Hippocampal formation (tissue), 2 donors: ENCODE measurements at places on chromosomes 11 and 22.

DNA sequence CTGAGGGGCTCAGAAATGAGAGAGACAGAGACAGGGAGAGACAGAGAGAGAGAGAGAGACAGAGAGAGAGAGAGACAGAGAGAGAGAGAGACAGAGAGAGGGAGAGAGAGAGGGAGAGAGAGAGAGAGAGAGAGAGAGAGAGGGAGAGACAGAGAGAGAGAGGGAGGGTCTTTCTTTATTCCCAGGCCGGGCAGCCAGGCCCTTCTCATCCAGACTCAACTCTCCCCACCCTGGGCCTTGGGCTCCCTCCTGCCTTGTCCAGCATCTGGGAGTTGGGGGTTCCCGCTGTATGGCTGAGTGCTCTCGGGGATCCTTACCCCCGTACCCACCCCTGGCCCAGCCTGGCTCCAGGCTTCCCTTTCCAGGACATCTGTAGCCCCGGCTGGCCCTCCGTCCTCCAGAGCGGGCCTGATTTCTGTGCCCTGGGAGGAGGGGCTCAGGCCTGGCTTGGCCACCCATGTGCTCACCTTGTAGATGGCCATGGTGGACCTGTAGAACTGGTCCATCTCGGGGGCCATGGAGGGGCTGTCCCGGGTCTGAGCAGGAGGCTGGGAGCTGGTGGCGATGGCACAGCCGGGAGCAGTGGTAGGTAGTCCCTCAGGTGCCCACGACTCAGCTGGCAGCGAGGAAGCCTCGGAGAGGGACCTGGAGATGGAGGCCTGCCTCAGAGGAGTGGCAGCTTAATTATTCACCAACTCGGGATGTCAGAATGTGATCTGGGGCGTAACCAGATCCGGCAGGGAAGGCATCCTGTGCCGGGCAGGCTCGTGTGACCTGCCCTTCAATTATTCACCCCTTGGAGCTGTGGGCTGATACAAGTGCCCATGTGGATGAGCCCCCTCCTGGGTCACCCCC lies at the start of gene BAIAP2L2:
Gene BAIAP2L2, minus strand, starts transcription at position 677 of the 855 bp plus-strand sequence. Its CDS starts 159 bp downstream, at position 518.
- no peak for DNase-seq

- DNase-seq: no peak
Observed at GRCh38 chr22:22838148-22838786, 49.3 kb upstream of the IGLL5 start.

GRCh38 chr11:122816761-122817520 lies 21.4 kb upstream of the CRTAM start:
- no peak for DNase-seq

DNA sequence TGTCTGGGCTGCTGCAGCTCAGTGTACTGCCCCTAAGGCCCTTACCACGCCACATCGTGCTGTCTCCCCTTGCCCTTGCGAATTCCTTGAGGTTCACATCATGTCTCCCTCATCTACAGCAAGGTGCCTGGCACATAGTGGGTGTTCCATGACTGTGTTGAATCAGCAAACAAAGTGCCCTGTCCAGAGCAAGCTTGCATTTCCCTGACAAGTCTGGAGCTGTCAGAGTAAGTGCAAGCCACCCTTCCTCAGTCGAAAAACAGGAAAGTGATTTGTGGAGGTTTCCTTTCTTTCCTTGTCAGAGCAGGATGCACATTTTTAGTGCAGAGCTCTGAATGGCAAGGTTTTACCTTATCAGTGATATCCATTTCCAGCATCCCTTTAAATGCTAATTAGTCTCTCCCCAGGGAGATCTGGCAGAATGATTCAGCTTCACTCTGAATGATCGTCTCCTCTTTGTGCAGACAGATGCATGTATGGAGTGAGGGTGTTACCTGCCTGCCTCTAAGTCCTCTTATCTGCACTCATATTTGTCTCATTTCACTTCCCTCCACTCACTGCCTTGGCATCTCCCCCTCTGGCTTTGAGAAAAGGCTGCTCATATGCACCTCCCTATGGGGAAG lies 331.2 kb downstream of the TMEM135 start:
- DNase-seq: no peak

GRCh38 chr11:31761636-31762035 lies 49.5 kb downstream of the PAX6 start:
- DNase-seq: no peak

GRCh38 chr11:96168623-96169022 lies 174.4 kb downstream of the MAML2 start:
- DNase-seq: no peak

DNA sequence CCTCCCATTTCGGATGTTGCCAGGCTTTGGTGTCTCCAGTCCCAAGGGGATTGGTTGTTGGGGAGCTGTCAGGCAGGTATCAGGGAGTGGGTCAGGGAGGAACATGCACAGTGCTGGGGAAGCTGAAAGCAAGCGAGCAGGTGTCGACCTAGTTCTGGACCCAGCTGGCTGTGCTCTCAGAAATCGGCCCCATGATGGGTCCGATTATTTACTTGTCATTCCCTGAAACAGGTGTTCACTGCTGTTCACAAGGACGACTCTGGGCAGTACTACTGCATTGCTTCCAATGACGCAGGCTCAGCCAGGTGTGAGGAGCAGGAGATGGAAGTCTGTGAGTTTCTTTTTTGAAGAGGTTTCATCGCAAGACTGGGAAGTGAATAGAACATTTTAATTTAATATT lies 76.8 kb downstream of the JAM3 start:
- DNase-seq: no peak

DNA sequence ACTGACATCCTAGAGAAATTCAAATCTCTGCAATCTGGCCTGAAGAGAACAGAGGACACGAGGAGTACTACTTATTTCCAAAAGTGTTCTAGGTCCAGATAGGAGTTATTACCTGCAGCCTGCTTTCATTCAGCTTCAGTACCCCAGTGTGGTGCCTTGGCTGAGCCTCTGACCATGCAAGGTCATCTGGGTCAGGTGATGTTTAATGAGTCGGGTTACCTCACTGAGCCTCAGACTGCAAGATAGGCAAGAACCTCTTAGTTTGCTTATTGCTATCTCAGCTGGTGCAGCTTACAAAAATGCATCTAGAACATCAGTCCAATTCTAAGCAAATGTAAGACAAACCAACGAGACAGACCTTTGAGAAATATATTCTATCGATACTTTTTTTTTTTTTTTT lies 9.5 kb upstream of the NF2 start:
- DNase-seq: no peak

DNA sequence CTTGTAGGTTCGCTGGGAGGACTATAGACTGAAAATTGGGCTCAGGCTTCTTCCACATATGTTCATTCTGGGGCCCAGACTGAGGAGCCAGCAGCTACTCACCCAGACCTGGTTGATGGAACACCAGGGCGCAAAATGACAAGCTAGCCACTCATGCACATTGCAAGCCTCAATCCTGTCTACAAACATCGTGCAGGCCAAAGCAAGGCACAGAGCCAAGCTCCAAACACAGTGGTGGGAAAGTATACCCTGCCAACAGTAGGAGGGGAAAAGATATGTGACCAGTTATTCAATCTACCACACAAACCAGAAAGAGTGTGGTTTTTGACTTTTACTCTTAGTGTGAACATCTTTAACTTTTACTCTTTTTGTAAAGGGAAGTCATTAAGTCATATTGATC lies 660.5 kb downstream of the NTM start:
- no peak for DNase-seq

DNA sequence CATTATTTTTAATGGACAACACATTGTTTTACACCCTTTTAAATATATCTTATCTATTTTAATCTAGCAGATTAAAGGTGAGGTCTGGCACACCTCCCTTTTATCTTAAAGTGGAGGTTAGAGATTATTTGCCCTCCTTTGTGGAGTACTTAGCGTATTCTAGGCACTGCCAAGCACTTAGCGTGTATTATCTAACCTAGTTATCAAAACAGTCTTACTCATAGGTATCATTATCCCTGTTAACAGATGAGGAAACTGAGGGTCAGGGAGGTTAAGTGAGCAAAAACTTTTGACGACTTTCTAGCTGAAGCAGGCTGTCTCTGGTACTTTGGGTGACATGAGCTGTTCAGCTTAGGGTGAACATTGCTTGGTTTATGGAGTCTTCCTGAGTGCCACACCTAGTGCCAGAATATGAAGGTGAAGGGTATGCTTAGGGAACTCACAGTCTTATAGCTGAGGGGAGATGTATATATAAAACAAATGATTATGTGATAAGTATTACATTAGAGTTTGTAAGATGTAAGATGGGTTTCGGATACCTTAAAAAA lies 55.0 kb downstream of the ZNRF3 start:
- DNase-seq: no peak

- no peak for DNase-seq
Observed at GRCh38 chr11:88175569-88176075, 379 bp upstream of the RAB38 start.

DNA sequence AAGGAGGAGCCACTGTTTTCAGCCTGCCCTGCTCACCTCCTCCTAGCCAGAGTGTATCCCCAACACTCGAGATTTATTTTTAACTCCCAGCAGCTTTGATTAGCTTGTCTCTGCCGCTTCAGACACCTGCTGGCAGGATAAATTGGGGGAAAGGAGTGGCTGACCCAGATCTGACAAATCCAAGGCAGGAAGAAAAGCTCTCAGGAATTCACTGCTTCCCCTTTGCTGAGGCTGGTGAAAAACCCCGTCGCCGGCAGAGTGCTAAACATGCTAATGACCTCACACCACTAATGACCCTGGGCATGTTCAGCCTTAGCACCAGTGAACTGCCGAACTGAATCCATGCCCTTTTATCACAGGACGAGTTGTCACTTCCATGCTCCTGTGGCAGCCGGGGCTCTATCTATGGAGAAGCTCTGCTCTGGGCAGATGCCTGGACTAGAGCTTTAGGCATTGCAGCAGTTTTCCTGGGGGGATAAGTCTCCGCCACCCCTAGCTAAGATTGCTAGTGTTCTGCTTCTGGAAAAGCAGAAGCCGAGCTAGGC lies 52.2 kb downstream of the FEZ1 start:
- no peak for DNase-seq

DNA sequence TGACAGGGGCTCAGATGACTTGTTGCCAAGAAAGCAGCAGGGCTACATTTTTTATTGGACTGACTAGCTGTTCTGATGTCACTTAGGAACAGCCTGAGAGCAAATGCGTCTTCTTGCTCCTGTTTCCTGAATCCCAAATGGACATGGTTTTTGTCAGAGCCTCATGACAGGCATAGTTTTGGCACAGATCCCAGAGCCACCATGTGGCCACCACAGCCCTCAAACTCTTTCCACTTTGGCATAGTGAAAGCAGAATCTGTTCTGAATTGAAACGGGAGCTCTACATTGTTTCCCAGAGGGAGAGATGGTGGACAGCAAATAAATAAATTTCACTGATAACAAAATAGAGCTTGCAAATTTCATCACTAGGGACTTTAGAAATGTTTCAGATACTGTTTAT lies 222.2 kb downstream of the C11orf87 start:
- peak; percentile 79 for DNase-seq

DNA sequence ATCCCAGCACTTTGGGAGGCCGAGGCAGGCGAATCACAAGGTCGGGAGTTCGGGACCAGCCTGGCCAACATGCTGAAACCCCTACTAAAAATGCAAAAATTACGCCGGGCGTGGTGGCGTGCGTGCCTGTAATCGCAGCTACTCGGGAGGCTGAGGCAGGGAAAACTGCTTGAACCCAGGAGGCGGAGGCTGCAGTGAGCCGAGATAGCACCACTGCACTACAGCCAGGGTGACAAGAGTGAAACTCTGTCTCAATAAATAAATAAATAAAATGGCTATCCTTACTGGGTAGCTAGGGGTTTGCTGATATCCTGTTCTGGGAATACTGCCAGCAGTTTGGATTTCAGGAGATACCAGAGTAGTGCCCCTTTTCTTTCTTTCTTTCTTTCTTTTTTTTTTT lies 2.4 kb upstream of the RBM14 start:
- no peak for DNase-seq
